ENCODE measurements at places on chromosomes 6 and 20. TPM values are rescaled to one million over a fixed set of nuclear protein-coding genes. Genes with fewer than 3 reads are reported as not detected.
A peak's percentile ranks its signal among the peaks of the same experiment; 100 is the strongest.

GRCh38 chr6:86609549-86610388 is 327.6 kb upstream of the HTR1E start:
- no peaks in the 10 kb centered on the region for H3K4me1 ChIP-seq
- no peaks in the 10 kb centered on the region for H3K36me3 ChIP-seq
- peaks cover 1% of the 10 kb centered on the region for H3K27me3 ChIP-seq
- no peak for DNase-seq
- H3K4me3 ChIP-seq = no peak overlapping the region

- H3K4me1 ChIP-seq = peaks cover 41% of the 10 kb centered on the region
- no peak for DNase-seq
- H3K27ac ChIP-seq = peak overlapping the region; percentile 77
- H3K27me3 ChIP-seq = no peaks in the 10 kb centered on the region
- no peak overlapping the region for H3K4me3 ChIP-seq
These were observed 91.1 kb downstream of the MRPL14 start for GRCh38 chr6:44036196-44036595.

Gene RAB5IF
- 101 TPM for total RNA-seq

Gene APOBEC2
- not detected for total RNA-seq

Gene DEFB132
- not detected for total RNA-seq

Gene SALL4
- total RNA-seq = 0.33 TPM
